ENCODE measurements at places on chromosomes 5 and 9. TPM values are rescaled to one million over a fixed set of nuclear protein-coding genes. Genes with fewer than 3 reads are reported as not detected.
A peak's percentile ranks its signal among the peaks of the same experiment; 100 is the strongest.

DNA sequence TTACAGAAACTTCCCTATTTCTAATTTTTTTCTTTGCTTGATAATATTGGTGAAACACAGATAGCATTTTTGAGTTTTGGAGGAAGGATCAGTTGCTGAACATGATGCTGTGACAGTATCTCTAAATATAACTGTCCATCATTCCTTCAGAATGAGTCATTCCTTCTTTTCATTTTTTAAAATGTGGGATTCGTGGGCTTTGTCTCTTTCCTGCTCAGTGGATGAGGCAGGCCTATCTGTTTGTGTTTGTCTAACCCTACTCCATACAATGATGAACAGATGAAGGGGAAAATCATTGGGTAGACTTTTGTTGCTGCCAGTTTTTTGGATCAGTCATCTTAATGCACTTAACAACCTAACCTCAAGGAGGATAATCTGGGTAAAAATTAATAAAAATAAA, 15.7 kb upstream of the OR13C8 start:
- DNase-seq: no peak

- no peak for DNase-seq
These were observed 151.9 kb downstream of the ELAVL2 start for GRCh38 chr9:23674016-23674585.

- DNase-seq: no peak
These were observed 360.3 kb upstream of the CDH18 start for GRCh38 chr5:20348321-20348720.

GRCh38 chr5:126143622-126144021, 279.6 kb upstream of the GRAMD2B start:
- DNase-seq: no peak

- no peak for DNase-seq
These were observed 16.9 kb downstream of the GADD45G start for GRCh38 chr9:89621676-89622075.

DNA sequence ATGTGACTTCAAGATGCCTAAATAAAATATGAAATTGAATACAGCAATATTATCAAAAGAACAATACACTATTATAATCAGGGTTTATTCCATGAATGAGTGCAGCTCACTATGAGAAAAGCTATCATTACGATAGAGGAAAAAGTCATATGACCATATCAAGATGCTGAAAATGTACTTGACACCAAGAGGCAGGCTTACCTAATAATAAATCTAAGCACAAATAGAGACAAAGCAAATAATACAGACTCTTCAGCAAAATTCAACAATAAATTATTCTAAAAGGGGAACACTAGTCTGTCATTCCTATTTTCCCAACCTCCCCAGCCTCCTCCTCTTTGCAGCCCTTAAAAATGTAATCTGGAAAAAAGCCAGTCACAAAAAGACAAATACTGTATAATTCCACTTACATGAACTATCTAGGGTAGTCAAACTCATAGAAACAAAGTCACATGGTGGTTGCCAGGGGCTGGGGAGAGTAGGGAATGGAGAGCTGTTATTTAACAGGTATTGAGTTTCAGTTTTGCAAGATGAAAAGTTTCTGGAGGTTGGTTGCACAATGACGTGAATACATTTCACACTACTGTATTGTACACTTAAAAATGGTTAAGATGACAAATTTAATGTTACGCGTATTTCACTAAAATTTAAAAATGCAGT, 148.4 kb downstream of the NFIB start:
- DNase-seq: no peak

- no peak for DNase-seq
These were observed 78.1 kb upstream of the UNC5A start for GRCh38 chr5:176732306-176732705.

GRCh38 chr5:159907689-159908590, 8.3 kb upstream of the ADRA1B start:
- no peak for DNase-seq

- DNase-seq: no peak
These were observed 559.5 kb upstream of the WWC1 start for GRCh38 chr5:167731951-167732350.

- no peak for DNase-seq
These were observed 5.8 kb upstream of the CCL21 start for GRCh38 chr9:34715639-34716215.

DNA sequence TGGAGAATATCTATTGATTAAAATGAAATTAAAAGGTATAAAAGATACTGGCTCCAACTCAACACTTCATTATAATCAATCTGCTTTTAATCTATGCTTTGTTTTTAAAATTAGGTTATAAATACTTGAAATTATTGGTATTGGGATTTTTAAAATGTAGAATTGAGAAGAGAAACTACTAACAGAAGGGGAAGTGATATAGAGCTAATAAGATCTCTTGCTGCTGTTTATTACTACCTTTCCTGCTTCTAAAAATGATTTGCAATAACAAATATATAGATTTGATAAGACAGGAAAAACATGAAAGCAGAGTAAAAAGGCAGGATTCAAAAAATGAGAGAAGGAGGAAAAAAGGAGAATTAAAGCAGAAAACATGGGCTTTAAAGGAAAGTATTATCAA, 209.3 kb upstream of the NREP start:
- no peak for DNase-seq

DNA sequence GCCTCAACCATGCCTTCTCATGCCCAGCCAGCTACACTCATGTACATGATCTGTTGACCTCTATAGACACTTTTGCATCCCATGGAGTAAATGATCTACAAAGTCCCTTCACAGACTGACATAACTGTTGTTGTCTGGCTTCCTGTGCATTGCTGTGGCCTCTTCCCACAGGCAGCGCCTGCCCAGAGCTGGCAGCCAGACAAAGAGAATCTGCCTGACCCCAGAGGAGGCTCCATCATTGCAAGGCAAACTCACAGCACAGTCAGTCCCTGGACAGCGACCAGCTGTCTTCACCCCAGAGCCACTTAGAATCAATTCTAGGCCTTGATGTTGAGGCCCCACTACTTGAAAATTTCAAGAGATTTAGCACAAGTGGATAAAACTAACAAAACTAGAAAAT, 65.5 kb downstream of the INSYN2B start:
- peak; percentile 62 for DNase-seq

GRCh38 chr5:52811067-52811749, 23.5 kb downstream of the ITGA1 start:
- peak; percentile 71 for DNase-seq

DNA sequence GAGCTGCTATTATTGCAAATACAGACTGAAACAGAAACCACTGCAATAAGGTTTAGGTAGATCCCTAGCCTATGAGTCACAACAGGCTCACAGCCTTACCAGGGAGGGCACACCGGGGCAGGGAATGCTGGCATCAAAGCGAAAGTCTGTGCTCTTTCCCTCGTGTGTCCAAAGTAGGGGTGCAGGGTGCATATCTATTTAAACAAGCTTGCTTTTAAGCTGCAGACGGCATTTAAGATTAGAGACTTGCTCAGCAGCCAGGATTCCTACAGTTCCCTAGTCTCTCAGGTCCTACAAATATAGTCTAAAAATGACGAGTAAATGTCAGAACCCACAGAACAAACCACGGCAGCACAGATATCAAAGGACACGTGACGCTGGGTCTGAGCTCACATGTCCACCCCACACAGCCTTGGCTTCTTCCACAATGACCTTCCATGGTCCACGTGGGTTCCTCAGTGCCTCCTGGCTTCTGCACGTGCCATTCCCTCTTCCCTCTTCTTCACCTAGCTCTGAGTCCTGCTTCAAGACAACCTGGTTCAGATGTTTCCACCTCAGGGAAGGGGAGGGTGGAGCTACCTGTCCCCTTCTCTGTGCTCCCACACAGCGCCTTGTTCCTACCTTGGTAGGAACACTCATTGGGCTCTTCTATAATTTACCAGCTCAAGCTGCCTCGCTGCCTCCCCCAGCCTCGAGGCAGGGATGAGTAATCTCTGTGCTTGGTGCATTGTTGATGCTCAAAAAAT, 193.2 kb downstream of the MAPKAP1 start:
- peak; percentile 92 for DNase-seq

DNA sequence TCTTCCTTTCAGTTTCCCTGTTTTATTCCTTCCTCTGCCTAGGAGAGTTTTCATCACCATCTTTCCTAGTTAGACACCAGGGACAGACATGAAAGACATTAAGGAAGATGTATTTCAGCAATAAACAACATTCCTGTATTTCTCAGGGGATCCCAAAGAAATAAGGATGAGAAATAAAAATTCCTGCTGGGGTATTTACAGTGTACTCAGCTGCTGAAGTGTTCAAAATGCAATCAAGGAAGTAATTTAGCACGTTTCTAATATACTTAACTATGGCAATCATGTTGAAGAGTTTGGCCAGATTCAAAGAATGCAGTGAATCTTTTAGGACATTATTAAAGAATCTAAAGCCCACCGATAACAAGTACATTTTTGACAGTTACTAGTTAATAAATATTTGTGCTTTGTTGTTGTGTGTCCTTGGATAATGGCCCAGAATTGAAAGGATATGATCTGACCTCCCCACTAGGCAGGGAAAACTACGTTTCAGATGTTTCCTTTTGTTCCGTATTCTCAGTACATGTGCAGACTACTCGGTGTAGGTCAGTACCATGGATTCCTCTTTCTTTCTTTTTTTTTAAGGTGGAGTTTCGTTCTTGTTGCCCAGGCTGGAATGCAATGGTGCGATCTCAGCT, 46.8 kb downstream of the INIP start:
- DNase-seq: no peak

DNA sequence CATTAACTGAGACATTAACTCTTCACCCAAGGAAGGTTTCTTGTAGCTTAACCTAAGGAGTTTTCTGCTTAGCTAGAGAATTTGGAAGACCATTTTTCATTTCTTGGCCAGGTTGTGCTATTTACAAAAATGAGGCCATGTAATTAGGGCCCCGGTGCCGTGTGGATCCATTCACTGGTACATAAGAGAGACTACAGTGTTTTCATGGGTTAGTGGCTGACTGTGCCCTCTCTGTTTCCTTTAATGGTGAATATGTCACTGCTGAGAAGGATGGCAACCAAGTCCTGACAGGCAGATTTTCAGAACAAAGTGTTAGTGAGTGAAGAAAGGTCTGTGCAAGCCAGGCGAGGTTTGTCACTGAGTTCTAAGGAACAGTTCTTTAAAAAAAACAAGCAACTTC, 15.4 kb downstream of the MEGF10 start:
- DNase-seq: no peak

DNA sequence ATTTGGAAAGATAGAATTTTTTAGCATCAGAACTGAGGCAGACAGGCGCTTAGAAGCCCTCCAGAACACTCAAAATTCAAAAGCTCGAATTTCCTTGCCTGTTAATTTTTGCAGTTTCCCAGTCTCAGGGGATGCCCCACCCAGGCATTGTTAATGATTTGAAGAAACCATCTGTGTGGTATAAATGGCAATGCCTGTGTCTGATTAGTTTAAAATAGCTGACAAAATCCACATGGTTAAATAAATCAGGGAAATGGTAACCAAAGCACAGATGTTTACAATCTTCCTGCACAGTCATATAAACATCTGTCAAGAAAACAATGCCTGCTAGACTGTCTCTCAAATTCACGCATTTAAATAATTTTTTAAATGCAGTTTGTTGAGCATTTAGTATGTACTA, 185.2 kb upstream of the RGMB start:
- DNase-seq: no peak

GRCh38 chr5:157259699-157260098, 6.2 kb upstream of the CYFIP2 start:
- DNase-seq: no peak

The TTC1 gene
- total RNA-seq: 51.0 TPM

The WDR41 gene
- total RNA-seq: 186 TPM
